ENCODE measurements at places on chromosomes 2 and 18.

GRCh38 chr2:26080356-26080755 lies 46.5 kb downstream of the RAB10 start:
- no peak for DNase-seq

GRCh38 chr2:28678175-28678855 lies 73.3 kb upstream of the PPP1CB start:
- no peak for DNase-seq

DNA sequence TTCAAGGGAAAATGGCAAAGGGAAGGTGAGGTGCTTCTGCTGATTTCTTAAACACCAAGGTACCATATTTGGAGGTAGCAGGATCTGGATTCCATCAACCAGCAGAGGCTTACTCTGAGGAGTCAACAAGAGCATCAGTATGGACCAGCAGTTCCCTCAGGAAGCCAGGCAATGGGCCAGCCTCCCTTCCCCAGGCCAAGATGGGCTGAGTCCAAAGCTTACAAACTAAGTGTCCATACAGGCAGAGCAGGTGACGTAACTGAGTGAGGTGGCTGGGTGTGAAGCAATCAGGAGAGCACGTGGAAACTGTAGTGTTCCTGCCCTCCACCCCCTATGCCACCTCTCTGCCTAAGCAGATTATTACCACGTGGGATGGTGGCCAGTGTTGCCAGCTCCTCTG lies 134.2 kb upstream of the HNRNPA3 start:
- DNase-seq, result no peak

- no peak for DNase-seq
These were observed 122.2 kb upstream of the SMAD7 start for GRCh38 chr18:49072940-49073339.

DNA sequence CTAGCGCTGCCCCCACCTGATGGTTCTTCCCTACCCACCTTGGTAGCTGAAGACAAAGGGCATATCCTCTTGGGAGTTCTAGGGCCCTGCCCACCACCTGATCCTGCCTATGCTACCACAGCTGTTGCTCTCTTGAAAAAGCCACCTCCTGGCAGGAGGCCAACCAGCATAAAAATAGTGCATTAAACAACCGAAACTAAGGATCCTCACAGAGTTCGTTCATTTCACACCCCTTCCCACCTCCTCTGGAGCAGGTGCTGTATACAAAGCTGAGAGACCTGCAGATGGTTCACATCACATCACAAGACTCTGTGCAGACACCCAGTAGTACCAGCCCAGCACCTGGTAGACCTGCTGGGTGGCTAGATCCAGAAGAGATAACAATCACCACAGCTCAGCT lies 1348.0 kb upstream of the TMEFF2 start:
- DNase-seq, result no peak

GRCh38 chr2:130337735-130338325 lies 4.9 kb upstream of the IMP4 start:
- DNase-seq, result peak; percentile 46

Data from amniotic stem cell (primary cell).